ENCODE measurements at places on chromosomes 4 and X.

GRCh38 chrX:48590203-48591103 is 6.8 kb upstream of the WDR13 start:
- DNase-seq, result no peak

DNA sequence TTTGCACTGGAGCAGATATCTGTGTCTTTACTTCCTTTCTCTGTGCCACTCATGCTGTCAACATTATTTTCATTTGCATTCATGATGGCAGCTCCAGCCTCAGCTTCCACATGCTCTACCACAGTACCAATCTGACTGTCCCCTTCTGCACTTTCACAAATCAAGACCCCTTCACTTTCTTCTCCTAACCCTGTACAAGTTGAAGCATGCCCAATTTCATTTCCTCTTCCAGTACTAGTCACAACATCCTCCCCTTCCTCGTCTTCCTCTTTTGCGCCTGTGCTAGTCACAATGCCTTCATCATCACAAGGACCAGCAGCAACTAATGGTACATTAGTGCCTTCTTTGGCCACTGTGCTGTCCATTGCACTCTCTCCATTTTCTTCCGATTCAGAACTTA is 26.5 kb downstream of the BOD1L1 start:
- no peak for DNase-seq

DNA sequence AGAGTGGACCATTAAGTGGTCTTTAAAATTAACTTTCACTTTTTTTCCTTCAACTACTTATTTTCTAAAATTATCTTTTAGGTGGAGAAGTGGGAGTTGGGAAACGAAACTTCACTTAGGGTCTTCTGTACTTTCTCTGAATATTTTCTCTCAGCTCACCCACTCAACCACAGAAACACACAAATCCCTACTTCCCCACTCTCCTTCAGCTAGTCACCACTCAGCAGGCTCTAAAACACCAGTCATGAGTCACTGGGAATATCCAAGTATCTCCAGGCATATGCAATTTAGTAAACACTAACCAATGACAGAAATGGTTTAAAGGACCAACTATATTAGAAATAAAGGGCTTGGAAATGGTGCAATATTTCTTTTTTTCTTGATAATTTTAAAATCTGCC is 153.0 kb upstream of the RPS6KA6 start:
- no peak for DNase-seq

DNA sequence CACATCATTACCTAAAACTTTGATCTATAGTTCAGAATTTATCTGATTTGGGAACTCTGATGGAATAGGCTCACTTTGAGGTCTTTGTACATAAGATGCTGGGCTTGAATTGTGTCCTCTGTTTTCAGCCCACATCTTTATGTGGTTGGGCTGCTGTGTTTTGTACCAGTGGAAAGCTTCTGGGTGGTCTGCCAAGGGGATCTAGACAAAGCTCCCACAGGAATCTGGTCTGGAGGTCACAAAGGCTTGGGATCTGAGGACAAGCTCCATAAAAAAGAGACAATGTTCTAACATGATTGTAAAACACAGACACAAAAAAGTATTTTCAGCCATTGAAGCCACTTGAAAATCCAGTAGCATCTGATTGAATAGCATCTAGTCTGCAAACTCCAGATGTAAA is 393.5 kb upstream of the PITX2 start:
- DNase-seq, result no peak

GRCh38 chr4:56371426-56372220 is 15.7 kb downstream of the AASDH start:
- no peak for DNase-seq

DNA sequence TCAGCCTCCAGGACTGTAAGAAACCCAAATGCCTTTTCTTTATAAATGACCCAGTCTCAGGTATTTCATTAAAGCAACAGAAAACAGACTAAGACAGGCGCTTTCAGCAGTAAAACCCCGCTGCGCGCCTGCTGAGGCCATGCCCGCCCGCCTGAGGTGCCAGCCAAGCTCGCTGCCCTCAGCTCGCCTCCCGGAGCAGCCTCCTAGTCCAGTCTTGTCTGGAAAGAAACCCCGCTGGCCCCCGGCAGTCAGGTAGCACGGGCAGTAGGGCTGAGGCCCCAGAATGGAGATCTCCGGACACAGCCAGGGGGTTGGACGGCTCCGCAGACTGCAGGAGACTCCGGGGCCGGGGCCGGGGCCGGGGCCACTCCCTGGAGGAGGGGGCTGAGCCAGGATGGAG is 31.7 kb downstream of the ZFYVE28 start:
- DNase-seq, result no peak

DNA sequence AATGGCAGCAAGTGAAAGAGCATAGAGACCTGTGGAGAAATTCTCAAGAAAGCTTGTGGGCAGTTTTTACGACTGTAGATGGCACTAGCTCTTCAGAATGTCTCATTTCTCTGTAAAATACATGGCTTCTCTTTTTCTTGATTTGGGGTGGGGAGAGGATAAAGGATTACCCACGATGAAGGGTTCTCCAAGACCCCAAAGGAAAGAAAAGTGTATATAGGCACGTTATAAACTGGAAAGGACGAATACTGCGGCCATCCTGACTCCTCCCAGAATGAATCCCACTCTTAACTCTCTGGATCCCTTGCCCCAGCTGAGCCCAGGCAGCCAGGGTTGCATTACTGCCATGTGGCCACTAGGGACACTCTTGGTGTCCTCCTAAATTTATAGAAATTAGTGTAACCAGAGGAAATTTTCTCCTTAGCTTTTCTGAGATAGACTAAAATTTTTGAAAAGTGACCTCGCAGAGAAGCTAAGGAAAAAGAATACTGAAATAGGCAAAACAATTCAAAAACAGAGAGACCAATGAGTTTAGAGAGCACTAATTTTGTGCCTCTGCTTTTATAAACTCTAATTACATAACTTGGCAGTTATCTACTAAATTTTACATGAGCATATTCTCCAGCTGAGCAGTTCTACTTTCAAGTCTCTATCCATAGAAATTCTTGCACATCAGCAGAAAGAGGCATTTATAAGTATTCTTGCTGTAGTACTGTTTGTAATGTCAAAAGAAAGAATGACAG is 37.8 kb upstream of the PCDH19 start:
- DNase-seq, result peak; percentile 13

DNA sequence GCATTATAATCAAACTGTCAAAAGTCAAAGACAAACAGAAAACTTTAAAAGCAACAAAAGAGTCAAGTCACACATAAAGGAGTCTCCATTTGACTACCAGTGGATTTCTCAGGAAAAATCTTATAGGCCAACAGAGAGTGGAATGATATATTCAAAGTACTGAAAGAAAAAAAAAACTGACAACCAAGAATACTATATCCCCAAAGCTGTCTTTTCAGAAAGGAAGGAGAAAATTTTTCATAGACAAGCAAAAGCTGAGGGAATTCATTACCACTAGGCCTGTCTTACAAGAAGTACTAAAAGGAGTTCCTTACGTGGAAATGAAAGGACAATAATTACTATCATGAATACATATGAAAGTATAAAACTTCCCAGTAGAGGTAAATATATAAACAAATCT is 39.0 kb downstream of the SLC10A7 start:
- DNase-seq, result no peak

GRCh38 chr4:110622841-110623717 is at the start of gene PITX2:
Gene PITX2 (minus strand): TSS chr4:110623077. CDS start chr4:110622460, 617 bp downstream.
- no peak for DNase-seq

- DNase-seq, result no peak
Observed at GRCh38 chr4:111650146-111650545, 495.1 kb upstream of the FAM241A start.

DNA sequence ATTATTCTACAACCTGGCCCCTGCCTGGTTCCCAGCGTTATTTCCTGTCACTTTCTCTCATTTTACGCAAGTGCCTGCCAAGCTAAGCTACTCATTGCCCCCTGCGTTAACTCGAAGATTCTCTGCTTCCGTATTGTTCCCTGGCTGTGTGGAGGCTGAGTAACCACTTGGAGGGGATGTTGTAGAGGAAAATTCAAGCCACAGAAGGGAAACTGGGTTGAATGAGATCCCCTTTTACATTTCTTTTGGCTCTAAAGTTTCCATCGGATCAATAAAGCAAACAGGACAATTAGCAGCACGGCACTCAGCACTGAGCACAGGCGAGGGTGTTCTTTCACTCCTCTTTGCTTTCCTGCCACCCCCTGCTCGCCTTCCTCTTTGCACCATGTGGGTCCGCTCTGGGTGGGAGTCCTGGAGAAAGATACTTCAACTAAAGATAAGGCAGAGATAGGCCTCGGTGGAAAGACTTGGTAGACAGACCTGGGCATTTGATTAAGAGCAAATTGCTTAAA is 4.2 kb upstream of the TMSB4X start:
- DNase-seq, result peak; percentile 14

GRCh38 chr4:114178392-114178791 is 198.9 kb upstream of the ARSJ start:
- DNase-seq, result no peak

GRCh38 chr4:2142630-2143427 is 83.7 kb downstream of the NAT8L start:
- peak; percentile 38 for DNase-seq

DNA sequence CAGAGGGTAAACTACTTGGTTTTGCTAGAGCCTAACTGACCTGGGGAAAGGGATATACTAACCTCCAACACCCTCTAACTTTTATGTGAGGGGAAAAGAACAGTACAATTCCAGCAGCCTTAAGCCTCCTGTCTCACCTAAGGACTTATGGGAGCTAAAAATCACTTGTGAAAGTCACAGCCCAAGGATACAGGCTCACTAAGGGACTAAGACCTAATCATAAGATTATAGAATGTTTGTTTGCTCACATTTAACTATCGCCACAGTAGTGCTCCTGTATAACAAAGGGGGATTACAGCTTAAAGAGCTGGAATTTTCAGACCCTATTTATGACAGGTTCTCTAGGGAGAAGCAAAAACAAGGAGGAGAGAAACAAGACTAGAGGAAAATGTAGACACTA is 548.7 kb downstream of the DACH2 start:
- DNase-seq, result no peak

- no peak for DNase-seq
Observed at GRCh38 chr4:76585272-76585671, 150.2 kb downstream of the SHROOM3 start.

- peak; percentile 57 for DNase-seq
Observed at GRCh38 chr4:154743683-154744340, at the start of gene LRAT. Gene LRAT (plus strand): TSS chr4:154744000. CDS start chr4:154744327, 327 bp downstream.

DNA sequence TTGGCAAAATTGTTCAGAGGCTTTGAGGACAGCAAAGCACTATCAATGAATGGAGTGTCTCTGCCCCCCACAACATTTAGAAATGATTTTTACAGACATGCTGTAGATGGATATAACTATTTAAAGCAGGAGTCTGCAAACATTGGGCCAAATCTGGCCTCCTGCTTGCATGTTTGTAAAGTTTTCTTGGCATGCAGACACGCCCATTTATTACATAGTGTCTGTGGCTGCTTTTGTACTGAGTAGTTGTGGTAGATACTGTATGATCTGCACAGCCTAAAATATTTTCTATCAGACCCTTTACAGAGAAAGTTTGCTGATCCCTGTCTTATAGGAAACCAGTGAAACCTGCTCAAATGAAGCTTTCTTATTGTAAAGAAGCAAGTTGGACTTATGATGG is 45.5 kb upstream of the PHEX start:
- no peak for DNase-seq

GRCh38 chrX:153319295-153320046 is 2.1 kb downstream of the PNMA6F start:
- no peak for DNase-seq

DNA sequence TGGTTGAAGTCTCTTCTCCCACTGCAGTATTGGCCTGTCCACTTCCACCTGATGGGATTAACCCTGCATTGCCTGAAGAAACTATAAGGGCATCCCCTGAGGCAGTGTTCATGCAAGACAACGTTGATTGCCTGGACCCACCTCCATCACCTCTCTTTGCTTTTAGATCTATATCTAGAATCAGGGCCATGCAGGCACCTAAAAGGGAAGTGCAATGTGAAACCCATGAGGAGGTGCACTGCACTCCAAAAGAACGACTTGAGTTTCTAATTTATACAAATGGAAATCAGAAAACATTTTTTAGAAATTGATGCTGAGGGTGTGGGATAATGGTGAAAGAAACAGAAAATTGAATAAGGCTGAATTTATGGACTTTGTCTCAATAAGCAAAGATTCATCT is 694.4 kb downstream of the TRAM1L1 start:
- no peak for DNase-seq

- no peak for DNase-seq
Observed at GRCh38 chr4:26264109-26264508, 56.7 kb upstream of the RBPJ start.

DNA sequence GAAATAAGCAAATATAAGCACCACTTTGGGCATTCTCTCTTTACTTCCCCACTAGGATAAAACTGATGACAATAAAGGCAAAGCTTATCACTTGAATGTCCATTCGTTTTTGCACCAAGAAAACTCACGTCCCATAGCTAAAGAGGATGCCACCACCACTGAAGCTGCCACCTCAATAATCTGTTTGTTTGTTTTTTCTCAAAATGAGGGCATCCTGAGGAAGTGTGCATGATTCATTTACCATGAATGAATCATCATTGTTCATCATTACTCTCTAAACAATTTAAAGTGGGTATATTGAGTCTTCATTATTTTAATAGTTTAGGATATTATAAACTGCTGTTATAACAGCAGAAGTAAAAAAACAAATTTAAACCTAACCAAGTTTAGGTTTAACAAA is 168.2 kb downstream of the DCTD start:
- DNase-seq, result no peak

- DNase-seq, result no peak
Observed at GRCh38 chr4:85733798-85734197, 258.8 kb downstream of the ARHGAP24 start.

DNA sequence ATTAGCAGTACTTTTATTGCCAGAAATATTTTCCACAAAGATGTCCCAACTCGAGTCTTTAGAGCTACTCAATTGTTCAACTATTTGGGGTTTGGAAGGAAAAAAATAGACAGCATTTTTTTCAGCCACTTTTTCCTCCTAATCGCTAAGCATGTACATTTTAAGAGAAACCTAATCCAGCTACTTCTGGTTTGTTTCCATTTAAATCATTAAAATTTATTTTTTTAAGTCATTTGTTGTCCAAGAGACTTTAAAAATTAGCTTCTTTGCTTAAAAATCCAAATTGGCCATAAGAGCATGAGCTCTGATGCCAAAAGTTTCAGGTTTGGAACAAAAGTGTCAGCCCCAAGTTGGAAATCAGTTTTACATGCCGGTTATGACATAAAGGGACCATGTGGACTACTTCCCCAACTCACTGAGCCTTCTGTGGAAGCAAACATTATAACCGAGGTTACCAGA is 186.3 kb upstream of the INTU start:
- DNase-seq, result no peak

DNA sequence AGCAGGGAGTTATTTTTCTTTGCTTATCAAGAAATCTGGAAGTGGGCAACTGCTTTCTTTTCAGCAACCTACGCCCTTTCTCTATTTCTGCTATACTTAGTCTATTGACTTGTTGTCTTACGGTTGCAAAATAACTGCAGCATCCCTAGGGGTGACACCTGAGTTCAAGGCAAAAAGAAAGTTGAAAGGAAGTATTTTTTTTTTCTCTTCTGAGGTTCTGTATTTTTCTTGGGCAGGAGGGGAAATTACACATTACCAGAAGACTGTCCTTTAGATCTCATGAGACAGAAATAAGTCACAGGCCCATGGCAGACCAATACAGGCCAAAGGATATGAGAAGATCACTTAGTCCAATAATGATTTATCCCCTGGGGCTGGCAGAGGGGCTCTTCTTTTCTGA is 204.7 kb upstream of the CASK start:
- no peak for DNase-seq

Measured in C1 segment of cervical spinal cord (tissue), 14 donors.